ENCODE measurements at places on chromosomes 5 and 9. TPM values are rescaled to one million over a fixed set of nuclear protein-coding genes. Genes with fewer than 3 reads are reported as not detected.

DCANP1 gene
- total RNA-seq, result not detected

STPG3 gene
- total RNA-seq, result not detected

DNA sequence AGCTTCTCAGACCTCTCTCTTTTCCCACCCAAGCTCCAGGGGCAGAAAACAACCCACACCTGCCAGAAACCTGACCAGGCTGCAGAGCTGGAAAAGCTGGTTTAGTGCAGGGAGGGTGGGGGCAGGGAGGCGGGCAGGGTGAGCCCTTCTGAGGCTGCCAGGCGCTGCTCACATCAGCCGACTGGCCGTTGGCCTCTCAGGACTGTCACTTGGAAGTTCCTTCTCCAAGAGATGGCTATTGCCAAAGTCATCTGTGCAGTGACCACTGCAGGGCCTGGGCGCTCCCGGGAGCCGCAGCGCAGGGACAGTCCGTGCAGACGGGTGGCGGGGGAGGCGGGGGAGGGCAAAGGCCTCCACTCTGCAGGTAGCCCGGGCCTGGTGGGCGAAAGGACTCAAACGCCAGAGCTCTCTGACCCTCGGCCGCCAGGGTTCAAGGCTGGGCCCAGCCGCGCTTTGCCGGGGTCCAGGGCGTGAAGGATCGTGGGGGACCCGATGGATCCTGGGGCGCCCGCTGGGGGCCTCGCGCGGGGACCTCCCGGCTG lies 205.0 kb upstream of the IER5L start:
- peak; percentile 27 for DNase-seq

GRCh38 chr9:93156475-93157008 lies 22.5 kb upstream of the NINJ1 start:
- no peak for DNase-seq
